ENCODE measurements at places on chromosomes 7 and 10.

- no peak for DNase-seq
Measured at GRCh38 chr7:134692344-134692705, 45.7 kb downstream of the BPGM start.

- DNase-seq = no peak
Measured at GRCh38 chr7:66950763-66951162, 29.7 kb downstream of the TMEM248 start.

GRCh38 chr7:111508387-111508786, 53.9 kb downstream of the IMMP2L start:
- DNase-seq = no peak

GRCh38 chr7:30309842-30310435, 25.5 kb downstream of the ZNRF2 start:
- DNase-seq = no peak

- DNase-seq = no peak
Measured at GRCh38 chr10:29185050-29185449, 103.8 kb upstream of the LYZL1 start.

DNA sequence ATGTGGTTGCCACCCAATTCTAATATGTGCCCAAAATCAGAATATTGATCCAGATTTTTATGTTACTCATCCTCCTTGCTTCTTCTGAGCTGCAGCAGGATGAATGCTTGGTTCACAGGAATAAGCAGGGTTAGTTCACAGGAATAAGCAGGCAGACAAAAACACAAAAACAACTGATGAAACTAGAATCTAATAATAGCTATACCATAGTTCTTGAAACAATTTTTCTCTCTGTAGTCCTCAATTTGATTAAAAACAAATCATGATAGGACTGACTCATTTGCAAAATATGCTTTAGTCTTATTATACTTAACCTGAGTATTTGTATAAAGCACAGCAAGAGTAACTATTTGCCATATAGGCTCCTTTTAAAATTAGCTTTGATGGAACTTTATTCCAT, 24.4 kb upstream of the ARHGAP12 start:
- DNase-seq = no peak

DNA sequence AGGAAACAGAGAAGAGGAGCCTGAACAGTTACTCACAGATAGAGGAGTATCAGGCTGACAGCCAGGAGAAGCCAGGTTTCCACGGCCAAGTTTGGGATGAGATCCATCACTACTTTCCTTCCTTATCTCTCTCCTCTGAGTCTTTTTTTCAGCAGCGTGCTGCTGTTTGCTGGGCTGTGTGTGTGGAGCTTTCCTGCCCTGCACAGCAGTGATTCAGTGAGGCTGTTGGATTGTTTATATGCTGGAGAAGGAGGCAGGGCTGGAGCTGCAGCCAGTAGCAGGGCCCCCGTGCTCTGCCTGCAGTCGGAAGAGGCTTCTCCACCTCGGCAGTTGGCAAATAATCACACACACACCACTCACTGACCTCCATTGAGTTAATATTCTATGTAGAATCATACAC, at the start of gene CYP3A7:
Gene CYP3A7 (minus strand): TSS at position 210 of the 400 bp plus-strand sequence. CDS start 103 bp downstream, at position 107.
- DNase-seq = no peak

DNA sequence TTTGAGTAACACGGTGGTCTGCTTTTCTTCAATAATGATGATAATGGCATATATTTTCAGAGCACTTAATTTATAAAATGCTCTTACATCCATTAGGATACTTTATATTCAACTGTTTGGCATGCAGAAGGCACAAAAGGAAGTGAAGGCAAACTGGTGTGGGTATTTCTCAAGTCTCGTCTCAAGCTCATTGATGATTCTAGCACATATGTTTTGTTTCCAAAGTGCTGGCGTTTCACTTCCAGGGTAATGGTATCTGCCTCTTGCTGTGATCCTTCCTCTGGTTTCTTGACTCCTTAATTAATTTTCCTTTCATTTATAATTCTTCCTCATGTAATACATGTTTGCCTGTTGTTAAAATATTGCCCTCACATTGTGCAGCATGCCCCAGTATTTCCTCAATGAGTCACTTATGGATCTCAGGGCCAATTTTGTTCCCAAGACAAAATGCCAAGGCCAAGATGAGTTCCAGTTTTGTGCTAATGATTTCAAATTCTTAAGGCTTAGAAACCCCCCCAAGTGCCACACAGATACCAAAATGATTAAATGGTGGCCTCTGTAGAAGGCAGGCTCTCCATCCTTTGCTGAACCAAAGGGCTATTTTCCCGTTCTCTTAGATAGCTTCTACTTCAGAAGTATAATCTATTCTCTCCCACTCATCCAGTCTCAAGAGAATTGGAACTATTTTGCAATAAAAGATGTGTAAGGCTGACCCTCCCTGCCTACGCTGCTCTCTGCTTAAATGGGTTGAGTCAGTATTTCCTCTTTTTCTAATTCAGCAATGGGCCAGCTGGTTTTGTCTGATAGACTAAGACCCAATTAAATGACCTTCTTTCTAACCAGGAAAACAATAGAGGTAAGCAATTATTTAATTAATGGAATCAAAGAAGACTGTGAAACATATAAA, 171.2 kb downstream of the ZNF365 start:
- DNase-seq = no peak

DNA sequence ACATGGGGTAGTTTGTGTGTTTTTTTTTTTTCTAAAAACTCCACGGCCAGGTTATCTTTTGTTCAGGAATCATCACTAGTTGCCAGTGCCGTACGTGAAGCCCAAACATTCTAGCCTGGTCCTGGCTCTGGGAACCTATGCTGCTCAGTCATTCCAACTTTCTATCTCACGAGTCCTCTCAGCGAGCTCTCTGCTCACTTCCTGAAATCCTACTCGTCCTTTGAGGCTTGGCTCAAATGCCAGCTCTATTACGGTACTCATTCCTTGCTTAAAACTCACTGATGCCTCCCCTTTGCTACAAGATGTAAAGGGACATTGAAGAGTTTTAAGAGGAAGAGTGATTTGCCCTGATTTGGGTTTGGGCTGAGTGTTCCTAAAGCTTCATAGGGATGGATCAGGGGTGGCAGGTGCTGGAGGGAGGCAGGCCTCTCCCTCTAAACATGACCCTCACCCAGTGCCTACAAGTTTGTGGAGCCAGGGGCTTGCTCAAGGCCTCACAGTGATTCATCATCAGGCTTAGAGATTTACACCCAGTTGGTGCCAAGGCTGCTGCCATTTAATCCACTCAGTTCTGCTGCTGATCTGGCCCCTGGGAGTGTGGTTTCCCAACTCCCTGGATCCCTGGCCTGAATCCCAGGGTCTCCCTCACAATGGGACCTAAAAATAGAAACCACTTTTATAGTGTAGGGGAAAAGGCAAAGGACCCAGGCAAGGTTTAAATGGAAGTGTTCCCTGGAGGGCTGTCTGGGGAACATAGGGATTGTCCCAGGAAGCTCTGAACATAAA, 46.1 kb upstream of the R3HCC1L start:
- no peak for DNase-seq

- DNase-seq = no peak
Measured at GRCh38 chr10:121171825-121172787, 320.9 kb downstream of the WDR11 start.

Measured in H7 (cell line).